RWPE2 (cell line): ENCODE measurements at places on chromosomes 4 and X.
A peak's percentile ranks its signal among the peaks of the same experiment; 100 is the strongest.

GRCh38 chrX:109578916-109579315 lies 42.3 kb downstream of the NXT2 start:
- no peak for DNase-seq

GRCh38 chr4:38144031-38144430 lies 183.8 kb downstream of the PTTG2 start:
- no peak for DNase-seq

DNA sequence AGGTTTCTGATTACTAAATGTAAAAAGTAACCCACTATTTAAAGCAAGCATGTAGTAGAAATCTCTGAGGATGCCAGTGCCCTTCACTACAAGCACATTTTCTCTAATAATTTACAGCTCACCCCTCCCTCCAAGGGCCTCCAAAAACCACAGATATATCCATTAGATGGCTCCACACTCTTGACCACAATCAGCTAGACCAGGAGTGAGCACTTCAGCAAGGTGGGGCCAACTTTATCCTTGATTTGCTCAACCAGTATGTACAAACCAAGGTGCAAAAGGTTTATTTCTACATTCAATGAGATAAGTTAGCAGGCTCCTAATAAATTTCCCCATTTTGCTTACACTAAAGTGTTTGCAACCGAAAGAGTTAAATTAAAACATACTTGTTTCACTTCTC lies 35.8 kb downstream of the RFC1 start:
- DNase-seq = no peak

GRCh38 chr4:12411072-12411471 lies 982.4 kb upstream of the HS3ST1 start:
- no peak for DNase-seq

- DNase-seq = no peak
These were observed 69.5 kb downstream of the PARM1 start for GRCh38 chr4:75002381-75002780.

DNA sequence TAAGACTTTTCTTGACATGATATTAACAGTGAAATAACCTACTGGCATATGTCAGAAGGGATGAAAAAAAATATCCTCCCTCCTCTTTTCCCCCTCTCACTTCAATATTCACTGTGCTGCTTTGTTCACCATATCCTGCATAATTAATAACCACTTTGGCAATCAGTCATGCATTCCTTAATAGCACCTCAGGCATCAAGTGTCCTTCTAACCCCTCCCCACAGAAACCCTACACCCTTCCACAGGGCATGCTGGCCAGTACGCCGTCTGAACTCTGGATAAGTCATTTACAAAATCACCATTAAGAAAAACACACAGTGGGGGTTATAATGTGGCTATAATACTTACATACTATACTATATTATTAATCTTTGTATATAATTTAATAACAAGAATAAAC lies 165.9 kb downstream of the PDGFC start:
- no peak for DNase-seq

- no peak for DNase-seq
These were observed 31.5 kb downstream of the BLOC1S4 start for GRCh38 chr4:6747294-6748051.

GRCh38 chr4:127771535-127772275 lies 10.4 kb upstream of the HSPA4L start:
- DNase-seq = no peak

DNA sequence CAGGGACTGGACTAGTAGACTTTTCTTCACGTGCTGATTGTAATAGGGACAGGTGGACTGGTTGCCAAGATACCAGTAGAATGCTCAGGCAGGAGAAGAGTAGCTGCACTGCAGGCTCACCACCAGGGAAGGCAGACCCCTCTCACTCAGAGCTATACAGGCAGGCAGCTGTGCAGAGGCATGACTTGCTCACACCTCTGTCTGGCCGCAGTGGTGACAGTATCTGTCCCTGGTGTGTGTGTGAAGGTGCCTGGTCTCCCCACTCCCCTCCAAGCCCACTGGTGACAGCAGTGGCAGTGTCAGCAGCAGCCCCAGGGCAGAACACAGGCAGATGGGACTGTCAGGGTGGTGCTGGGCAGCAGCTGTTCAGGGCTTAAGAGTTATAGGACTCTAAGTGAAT lies 140.7 kb downstream of the RPS6KA6 start:
- peak; percentile 18 for DNase-seq

- DNase-seq = no peak
These were observed 32.1 kb upstream of the PAQR3 start for GRCh38 chr4:78971326-78971725.

GRCh38 chrX:40174854-40175510 lies 77.2 kb upstream of the BCOR start:
- no peak for DNase-seq

DNA sequence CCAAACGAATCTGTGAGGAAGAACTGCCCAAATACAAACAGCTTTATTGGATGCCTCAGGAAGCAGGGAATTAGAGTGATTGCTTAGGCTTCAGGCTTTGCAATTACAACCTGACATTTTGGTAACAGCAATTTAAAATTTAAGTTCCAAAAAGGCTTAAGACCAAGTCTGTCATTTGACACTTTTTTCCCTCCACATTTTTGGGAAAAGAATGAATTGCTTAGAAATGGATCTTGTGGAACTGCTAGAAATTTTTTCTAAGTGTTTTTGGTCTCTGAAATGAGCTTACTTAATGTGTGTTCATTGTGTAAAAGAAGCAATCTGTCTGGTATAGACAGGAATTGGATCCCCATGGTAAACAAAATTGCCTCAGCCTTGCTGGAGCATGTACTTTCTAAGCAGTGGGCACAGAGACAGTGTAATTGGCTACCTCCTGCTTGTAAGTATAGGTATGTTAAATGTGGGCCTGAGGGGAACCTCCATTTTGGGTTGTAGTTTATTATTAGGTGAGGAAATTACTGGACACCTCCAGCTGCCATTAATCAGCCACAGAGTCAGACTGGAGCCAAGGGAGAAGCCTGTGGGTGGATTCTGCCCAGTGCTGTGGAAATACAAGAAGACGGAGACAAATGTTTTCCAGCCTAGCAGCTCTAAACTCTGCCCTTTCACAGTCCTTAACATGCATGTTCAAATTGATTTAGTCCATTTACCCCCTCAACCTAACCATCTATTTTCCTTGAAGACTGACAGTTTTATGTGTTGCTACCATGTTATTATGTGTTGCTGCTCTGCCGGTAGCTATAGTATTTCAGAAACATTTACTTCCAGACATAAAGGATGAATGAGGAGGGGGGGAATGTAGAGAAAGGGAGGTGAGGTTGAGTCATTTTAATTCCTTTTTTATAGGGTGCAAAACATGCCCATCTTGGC lies 473.0 kb downstream of the SPRY1 start:
- DNase-seq = no peak

GRCh38 chr4:78517050-78517652 lies 34.4 kb upstream of the ANXA3 start:
- no peak for DNase-seq

- DNase-seq = no peak
These were observed 122.5 kb downstream of the ZNF827 start for GRCh38 chr4:145816091-145816490.

DNA sequence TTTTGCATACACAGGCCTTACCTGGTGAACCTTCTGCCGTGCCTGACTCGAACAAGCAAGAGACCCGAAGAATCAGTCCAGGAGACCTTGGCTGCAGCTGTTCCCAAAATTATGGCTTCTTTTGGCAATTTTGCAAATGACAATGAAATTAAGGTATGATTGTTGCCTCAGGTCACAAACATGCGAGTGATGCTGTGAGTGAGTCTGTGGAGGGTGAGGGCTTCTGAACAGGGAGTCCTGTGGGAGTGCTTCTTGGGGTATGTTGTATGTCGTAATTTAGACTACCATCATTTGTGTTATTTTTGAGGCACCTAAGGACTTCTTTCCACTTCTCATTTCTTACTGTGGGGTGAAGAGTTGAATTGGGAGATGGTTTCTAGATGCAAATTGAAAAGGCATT lies 32.8 kb downstream of the HTT start:
- DNase-seq = no peak

DNA sequence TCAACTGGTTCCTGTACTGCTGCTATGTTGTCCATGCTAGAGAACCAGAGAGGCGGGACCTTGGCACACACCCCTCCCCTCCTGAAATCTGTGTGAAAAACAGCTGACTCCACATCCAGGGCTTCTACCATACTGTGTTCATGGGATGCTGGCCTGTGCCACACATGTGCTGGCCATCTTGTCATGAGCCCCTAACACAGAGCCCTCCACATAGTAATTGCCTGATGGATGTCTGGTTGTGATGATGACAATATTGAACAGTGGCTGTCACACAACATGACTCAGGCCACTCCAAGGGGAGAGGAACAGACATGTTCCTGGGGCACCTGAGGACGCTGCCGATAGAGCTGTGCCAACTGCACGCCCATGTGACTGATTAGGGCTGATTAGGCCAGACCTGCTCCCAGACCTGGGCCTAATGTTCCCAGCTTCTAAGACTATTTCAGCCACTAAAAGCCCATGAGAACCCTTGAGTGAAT lies 13.1 kb downstream of the SLC25A5 start:
- DNase-seq = no peak

DNA sequence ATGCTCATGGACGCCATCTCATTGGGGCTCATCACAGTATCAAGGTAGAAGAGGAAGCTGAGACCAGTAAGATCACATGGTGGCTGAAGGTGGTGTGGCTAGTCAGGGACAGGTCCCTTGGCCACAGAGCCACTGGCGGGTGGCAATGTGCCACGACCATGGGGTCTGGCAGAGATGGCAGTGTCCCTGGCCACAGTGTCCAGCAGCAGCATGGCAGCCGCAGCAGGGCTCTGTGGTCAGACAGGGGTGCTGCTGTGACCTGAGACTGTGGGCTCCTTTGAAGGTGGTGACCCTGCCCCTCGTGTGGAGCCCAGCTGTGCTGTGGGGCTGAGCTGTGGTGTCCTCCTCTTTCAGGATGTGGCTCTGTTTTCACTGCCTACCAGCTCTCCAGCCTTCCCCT lies 2.2 kb upstream of the DOK7 start:
- no peak for DNase-seq

- peak; percentile 39 for DNase-seq
These were observed 119.2 kb upstream of the VCX3B start for GRCh38 chrX:8345473-8345872.

- no peak for DNase-seq
These were observed 17.5 kb downstream of the DOK7 start for GRCh38 chr4:3480528-3481112.

DNA sequence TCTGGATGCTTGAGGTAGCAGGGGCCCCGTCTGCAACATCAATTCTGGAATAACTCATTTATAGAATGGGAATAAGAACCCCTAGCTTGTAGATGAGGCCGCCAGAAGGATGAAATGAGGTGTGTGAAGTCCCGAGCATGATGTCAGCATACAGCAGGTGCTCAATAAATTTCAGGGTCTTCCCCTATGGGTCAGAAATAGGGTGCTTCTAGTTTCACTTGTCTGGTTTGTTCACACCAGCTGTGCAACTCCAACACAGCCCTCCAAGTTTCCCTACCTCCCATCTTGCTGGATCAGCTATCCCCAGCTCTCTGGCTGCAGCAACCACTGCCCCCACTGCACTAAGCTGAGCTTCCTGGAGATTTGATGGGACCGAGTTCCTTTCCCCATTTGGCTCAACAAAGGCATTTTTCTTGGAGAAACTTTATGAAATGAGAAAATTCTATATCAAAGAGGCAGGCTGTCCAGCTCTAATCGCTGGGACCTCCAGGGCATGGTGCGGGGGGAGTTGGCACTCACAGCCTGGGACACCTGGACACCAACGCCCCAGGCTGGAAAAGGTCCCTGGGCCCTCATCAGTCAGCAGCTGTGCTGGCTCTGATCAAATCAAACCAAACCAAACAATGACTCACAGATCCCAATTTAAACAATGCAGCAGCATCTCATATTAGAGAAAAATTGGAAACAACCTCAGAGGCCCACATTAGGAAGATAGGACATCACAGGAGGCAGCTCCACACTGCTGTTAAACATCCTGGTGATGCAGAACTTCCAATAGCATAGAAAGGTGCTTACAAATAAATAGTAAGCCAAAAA lies 13.3 kb downstream of the SLC2A9 start:
- no peak for DNase-seq

DNA sequence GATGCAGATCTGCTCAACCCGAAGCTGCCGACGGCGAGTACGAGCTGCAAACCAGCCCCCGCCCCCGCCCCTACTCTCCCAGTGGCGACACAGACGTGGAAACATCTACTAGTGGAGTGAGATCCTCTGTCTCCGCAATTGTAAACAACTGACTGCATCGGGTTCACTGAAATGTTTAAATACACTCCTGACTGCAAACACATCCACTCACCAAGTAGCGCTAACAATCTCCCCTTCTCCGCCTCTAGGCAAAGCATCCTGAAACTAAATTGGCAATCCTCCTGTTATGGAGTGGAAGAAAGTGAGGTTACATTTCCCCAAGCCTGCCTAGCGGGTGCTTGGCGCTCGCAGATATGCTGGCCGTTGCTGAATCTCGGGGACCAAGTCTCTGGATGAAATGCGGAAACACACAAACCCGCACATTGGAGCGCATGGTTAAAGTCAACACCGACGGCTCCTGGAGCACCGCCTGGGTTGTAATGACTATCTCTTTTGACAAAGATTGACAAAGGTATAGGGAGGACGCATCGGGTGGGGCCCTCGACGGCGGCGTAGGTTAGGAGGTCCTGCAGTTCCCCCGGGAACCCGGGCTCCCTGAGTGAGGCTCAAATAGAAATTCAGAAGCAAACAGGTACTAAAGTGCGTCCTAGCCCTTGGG lies 117.0 kb upstream of the TEX13C start:
- DNase-seq = no peak

DNA sequence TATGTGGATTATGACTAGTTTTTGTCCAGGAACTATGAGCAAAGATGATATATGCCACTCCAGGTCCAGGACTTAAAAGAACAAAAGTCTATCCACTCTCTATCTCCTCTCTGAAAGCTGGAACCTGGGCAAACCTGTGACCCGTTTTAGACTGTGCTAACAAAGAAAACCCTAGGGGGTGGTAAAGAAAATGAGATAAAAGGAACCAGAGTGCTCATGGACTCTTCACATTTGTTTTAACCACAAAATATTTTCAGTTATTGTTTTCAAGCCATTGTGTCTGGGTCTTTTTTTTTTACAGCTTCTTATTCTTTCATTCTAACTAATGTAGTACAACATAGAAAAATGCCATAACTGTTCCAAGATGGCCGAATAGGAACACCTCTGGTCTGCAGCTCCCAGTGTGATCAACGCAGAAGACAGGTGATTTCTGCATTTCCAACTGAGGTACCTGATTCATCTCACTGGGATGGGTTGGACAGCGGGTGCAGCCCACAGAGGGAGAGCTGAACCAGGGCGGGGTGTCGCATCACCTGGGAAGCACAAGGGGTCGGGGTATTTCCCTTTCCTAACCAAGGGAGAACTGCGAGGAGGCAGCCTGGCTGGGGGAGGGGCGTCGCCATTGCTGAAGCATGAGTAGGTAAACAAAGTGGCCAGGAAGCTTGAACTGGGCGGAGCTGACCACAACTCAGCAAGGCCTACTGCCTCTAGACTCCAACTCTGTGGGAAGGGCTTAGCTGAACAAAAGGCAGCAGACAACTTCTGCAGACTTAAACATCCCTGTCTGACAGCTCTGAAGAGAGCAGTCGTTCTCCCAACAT lies 45.1 kb downstream of the CHM start:
- DNase-seq = peak; percentile 51
